ENCODE measurements at places on chromosomes 11 and 22.

GRCh38 chr11:110428956-110429730, 605 bp upstream of the FDX1 start:
- DNase-seq = no peak

- DNase-seq = no peak
These were observed 66.9 kb upstream of the SESN3 start for GRCh38 chr11:95297680-95298452.

- DNase-seq = no peak
These were observed 11.0 kb downstream of the SMTN start for GRCh38 chr22:31092161-31092560.

DNA sequence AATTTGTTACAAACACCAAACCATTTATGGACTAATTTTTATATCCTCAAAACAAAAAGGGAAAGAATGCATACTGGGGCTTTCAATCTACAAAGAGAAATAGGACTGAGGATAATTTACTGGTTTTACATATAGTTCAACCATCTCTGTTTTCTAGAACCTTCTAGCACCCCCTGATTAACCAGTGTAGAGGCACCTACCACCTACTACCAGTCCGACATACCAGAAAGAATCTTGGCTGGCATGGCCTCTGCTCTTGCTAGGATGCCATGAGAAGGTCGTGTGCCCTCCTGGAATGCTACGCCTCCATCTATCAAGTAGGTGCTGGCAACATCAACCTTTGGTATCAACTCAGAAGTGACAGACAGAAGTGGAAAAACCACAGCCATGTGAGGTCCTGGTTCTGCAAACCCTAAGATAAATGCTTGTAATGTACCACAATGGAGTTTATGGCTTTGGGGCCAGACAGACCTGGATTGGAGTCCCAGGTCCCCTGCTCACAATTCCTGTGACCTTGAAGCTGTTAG, 28.2 kb downstream of the MYH9 start:
- DNase-seq = no peak

- no peak for DNase-seq
These were observed 10.4 kb upstream of the SAMM50 start for GRCh38 chr22:43944670-43945430.

- no peak for DNase-seq
These were observed 64.4 kb upstream of the LINC01488 start for GRCh38 chr11:69416762-69417698.

DNA sequence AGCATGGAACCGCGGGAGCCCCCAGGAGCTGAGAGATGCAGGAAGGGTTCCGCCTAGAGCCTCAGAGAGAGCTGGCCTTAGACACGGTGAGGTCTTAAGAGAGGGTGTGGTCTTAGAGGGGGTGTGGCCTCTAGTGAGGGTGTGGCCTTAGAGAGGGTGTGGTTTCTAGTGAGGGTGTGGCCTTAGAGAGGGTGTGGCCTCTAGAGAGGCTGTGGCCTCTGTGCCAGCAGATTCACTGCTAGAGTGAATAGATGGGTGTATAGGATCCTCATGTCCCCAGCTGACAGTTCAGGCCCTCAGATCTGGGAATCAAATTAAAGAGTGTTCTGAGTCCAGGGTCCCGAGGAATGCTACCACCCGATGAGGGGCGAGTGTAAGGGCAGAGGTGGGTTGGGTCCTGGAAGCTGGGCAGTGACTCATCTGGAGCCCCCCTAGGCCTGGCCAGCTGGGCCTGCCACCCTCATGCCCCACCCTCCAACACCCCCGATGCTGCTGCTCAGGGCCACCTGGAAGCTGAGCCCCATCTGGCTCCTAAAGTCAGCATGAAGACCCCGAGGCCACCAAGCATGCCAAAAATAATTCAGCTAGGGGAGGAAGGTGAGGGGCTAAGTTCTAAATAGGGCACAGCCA, 49.5 kb downstream of the IGF2 start:
- peak; percentile 69 for DNase-seq

DNA sequence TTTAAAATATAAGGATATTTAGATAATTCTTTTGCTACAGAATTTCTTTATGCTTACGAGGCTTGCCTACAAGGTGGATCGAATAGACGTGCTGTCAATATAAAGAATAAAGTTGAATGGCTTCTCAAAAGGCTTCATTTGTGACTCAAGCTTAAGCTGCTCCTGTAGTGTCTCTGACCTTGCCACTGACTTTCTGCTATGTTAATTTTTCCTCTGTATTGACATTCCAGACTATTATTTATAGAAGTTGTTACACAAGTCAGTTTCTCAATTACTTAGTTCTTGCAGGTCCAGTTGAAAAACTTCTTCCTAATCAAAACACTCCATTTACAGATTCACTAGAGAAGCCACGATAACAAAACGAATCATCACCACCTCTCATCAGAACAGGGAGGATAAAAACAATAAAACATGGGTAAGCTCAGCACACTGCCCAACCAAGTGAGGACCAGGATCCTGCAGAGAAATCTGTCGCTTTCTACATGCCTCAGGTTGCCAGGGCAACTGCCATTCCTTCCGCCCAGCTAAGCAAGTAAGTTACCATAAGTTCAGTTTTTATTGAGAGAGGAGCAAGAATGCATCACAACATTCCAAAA, 39.0 kb upstream of the CHKA start:
- DNase-seq = no peak

DNA sequence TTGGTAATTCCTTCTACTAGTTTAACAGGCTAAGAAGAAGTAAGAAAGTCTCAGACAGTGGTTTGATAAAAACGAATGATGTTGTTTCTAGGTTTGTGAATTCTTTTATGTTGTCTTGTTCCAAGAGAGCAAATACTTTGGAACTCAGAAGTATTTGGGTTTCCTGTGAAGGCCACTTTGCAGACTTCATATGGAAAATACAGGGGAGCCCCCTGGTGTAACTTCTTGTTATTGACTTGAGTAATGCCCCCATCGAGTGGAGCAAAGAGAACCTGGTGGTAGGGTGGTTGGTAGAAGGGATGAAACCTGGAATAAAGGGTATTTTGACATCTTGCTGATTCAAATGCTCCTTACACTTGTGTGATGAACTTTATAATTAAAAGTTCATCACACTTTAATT, 40.0 kb upstream of the PTH start:
- peak; percentile 77 for DNase-seq

- no peak for DNase-seq
These were observed 1524.9 kb downstream of the BRD1 start for GRCh38 chr22:48302657-48303368.

DNA sequence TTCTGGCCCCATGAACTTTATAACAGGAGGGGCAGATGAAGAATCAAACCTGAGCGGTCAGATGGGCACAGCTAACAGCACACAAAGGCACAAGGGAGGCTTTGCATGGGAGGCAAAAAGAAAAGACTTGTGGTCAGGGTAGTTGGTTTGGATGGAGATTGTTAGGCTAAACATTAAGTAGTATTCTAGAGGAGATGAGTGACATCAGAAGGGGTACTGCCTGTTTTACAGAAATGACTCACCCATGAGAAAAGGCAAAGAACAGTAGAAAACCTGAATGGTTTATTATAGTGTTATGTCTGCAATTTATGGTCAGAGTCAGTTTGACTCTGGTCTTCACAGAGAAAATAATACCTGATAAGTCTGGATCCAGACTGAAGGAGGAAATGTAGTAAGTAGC, 129.8 kb upstream of the KIRREL3 start:
- DNase-seq = no peak

DNA sequence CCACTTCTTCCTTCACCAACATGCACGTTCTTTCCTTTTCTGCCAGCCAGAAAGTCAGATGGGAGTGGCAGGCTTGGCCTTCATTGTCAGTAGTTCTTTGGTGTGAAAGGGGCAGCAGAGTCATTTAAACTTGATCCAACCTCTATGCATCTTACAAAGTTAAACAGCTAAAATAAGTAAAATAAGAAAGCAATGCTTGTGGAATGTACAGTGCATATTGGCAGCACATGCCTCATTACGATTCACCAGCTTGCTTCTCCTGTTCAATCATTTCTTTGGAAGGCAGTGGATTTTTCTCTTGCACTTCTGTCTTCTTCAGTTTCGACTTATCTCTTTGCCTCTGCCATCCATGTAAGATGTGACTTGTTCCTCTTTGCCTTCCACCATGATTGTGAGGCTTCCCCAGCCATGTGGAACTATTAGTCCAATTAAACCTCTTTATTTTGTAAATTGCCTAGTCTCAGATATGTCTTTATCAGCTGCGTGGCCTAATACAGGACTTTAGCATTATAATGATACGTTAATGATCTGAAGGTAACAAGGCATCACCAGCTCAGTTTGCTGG, 14.8 kb downstream of the LGALS12 start:
- no peak for DNase-seq

DNA sequence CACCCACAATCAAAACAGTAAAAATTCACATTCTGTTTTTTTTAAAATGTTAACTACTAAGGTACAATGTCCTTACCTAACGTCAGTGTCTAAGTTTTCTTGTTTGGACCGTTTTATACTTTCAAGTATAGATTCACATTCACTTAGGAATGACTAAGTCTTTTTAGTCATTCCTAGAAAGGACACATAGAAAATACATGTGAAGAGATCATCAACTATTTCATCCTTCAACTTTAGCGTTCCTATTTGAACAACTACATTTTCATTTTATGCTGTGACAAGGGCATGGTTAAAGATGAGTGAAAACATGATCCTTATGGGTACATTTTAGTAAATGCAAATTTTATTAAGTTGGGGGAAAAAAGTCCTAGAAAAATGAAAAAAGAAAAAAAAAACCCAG, 62.8 kb downstream of the DDX10 start:
- DNase-seq = no peak

DNA sequence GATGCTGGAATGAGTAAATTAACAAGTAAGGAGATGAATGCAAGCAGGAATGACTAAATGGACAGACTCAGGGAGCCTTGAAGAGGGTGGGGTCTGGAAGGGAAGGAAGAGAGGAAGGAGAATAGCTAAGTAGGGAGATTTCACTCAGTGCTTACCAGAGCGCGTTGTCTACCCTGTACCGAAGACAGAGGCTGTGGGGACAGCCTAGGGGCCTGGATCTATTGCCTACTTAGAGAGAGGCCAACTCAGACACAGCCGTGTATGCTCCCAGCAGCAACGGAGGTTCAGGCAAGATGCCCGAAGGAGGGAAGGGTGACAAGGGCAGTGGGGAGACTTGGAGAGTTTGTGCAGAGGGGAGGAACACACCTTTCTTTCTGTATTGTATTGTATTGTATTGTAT, at the start of gene FOLR2:
FOLR2 (plus strand) TSS at position 157 of the 400 bp plus-strand sequence. CDS start 1,791 bp downstream, outside the sequence.
- DNase-seq = no peak

DNA sequence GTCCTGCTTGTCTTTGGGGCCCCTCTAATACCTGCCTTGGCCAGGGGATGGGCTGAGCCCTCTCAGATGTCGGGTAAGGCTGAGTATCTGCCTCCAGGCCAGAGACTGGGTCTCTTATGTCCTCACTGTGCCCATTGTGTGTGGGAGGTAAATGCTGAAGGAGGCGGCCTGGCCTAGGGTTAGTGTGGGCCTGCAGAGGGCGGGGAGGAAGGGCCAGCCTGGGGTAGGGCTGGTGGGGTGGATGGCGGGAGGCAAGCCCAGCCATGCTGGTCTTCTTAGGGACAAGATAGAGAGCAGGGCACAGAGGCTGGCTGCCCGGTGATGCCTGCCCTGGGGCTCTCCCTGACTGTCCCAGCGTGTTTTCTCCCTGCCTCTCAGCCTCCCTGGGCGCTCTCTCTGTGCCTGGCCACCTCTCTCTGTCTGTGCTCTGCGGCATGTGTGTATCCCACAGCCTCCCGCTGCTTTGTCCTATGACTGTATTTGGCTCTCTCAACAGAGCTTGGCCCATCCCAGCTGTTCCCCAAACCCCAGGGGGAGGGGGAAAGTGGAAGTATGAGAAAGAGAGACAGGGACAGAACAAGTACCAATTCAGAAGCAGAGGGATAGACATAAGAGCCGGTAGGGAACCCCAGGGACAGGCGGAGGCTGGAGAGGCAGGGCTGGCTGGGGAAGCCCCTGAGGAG, 57.0 kb downstream of the PDE2A start:
- no peak for DNase-seq

DNA sequence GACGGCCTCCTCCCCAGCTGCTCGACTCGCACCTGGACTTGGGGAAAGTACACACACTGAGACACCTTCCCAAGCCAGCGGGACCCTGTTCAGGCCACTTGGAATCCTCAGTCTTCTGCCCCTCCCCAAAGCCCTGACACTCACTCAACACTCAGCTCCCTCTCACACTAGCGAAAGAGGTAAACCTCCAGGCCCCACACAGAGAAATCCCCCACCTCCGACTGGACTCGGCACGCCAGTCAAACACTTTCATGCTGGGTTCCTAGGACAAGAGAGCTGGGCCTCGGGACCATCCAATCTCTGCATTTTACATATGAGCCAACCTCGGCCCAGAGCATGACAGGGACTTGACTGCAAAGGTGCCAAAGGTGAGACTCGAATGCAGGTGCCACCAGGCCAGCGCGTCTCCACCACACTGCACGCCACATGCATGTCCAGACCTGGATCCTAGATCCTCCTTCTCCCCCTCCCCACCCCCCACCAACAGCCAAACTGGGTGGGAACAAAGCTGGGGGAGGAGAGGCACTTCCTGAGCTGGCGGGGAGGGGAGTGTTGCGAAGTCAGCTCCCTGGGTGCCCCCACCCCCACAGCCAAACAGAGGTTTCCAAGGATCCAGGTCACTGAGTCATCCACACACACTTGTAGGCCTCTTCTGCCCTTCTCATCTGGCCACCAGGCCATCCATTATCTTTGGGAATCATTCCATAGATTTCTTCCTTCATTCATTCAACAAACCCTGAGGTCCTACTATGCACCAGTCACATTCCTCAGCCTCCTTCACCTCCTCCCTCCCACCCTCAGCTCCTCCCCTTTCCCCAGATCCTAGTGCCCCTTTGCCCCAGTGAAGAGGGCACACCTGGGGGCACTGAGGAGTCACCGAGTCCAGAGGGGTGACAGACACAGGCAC, 10.7 kb upstream of the CD5 start:
- DNase-seq = no peak

GRCh38 chr11:2998073-2998850, 6.1 kb upstream of the NAP1L4 start:
- DNase-seq = no peak

DNA sequence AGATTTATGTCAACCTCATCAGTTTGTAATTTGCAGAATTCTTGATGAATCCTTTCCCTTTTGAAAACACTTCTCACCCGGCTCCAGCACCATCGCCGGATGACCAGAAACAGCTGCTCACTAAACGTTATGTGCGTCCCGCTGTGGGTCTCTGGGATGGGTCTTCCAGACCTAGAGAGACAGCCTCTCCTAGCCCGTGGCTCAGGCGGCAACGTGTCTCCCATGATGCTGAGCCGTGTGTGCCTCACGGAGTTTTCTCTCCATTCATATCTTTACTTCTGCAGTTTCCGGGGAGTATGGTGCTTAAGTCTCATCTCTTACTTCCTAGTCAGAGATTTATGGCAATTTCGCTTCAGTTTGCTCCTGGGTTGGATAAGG, 25.0 kb upstream of the ACR start:
- DNase-seq = no peak

- no peak for DNase-seq
These were observed 3.5 kb upstream of the LIF start for GRCh38 chr22:30250039-30250565.

- DNase-seq = peak; percentile 79
These were observed 1031.8 kb downstream of the NTM start for GRCh38 chr11:132402071-132402684.

- no peak for DNase-seq
These were observed 35.1 kb downstream of the FLI1 start for GRCh38 chr11:128728767-128729587.

- no peak for DNase-seq
These were observed 17.5 kb downstream of the NCR3LG1 start for GRCh38 chr11:17369094-17369493.

Data from GM23338 (cell line).